ENCODE measurements at places on chromosomes 2 and 18. TPM values are rescaled to one million over a fixed set of nuclear protein-coding genes. Genes with fewer than 3 reads are reported as not detected.

- 0 out of 2 replicates have a peak, but pooled peaks cover 2% of the 10 kb centered on the region for H3K36me3 ChIP-seq
- no peak overlapping the region for H3K27ac ChIP-seq
- peaks cover 2% of the 10 kb centered on the region for H3K4me1 ChIP-seq
- H3K4me3 ChIP-seq: no peak overlapping the region
- H3K27me3 ChIP-seq: no peaks in the 10 kb centered on the region
These were observed 4.1 kb downstream of the RHBDD1 start for GRCh38 chr2:226839951-226840350.

- no peaks in the 10 kb centered on the region for H3K27me3 ChIP-seq
- peaks cover 7% of the 10 kb centered on the region for H3K4me1 ChIP-seq
- H3K27ac ChIP-seq: peak overlapping the region; percentile 94
- peak; percentile 28 for DNase-seq
- H3K36me3 ChIP-seq: peaks cover 9% of the 10 kb centered on the region
- H3K4me3 ChIP-seq: peak overlapping the region; percentile 85
These were observed 302 bp downstream of the TXNL4A start for GRCh38 chr18:79988071-79988450.

DNA sequence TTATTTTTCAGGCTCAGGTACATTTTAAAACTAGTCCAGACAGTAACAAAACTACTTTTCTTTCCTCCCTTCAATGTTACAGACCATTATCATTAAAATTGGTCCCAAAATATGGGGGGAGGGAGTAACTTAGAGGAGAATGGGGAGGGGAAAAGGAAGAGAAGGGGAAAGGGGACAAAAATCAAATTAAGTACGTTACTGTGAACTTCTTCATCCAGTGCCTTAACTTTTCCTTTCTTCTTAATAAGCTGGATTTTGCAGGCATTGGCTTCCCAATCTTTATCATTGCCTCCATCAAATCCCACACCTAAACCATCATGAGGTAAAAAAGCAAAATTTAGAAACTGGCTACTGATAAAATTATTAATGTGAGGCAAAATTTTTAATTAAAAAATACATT, 17.2 kb downstream of the GFPT1 start:
- no peaks in the 10 kb centered on the region for H3K27me3 ChIP-seq
- no peaks in the 10 kb centered on the region for H3K4me1 ChIP-seq
- peaks cover 53% of the 10 kb centered on the region for H3K36me3 ChIP-seq
- no peak for DNase-seq
- H3K27ac ChIP-seq: no peak overlapping the region

DNA sequence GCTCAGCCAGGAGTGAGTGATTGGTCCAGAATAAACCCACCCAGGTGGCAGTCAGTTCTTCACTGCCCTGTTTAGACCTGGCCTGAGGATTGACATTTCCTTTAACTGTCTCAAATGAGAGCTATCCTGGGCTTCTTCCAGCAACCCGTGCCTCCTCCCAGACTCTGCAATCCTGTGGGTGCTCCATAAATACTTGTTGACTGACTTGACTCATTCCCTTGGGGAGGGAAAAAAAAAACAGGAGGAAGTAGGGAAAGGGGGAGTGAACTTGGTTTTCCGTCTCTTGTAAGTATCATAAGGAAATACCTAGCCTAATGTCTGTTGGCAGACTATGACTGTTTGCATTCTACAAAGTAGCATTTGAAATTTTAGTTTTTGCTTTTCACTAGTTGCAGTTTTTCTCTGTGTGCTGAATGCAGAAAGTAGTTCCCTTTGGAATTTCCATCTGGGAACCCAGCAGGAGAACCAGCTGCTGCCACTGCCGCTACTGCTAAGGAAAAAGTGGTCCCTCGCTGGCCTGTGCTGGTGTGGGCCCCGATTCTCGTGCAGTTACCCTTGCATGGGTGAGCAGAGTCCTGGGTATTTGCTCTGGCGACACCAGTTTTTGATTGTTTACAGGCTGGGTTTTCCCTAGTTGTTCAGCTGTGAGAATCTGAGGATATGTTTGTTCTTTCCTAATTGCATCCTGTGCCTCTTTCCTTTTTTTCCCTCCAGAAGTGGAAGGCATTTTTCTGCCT, 78.8 kb downstream of the TGOLN2 start:
- no peaks in the 10 kb centered on the region for H3K27me3 ChIP-seq
- DNase-seq: peak; percentile 94
- peaks cover 16% of the 10 kb centered on the region for H3K4me1 ChIP-seq
- H3K4me3 ChIP-seq: no peak overlapping the region
- H3K36me3 ChIP-seq: no peaks in the 10 kb centered on the region
- peak overlapping the region; percentile 66 for H3K27ac ChIP-seq

DNA sequence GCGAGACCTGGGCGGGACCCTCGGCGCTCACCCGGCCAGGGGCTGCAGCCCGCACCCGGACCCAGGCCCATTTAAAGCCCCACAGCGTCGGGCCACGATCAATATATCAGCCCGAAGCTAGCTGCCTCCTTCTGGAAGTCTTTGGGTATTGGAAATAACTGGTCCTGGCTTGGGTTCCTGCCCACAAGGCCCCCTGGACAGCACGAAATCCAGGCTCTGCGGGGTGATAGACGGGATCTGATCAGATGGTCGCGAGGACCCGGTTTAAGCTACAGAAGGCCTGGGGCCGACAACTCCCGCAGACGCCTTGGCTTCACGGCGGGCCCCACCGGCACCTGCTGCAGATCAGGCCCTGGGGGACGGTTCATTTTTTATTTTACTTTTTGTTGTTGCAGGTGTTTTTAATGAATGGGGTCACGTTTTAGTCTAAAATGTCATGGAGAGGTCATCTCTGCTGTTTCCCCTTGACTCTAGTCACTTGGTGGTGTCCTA, 362 bp upstream of the PSTPIP2 start:
- H3K27me3 ChIP-seq: no peaks in the 10 kb centered on the region
- no peaks in the 10 kb centered on the region for H3K36me3 ChIP-seq
- no peak overlapping the region for H3K27ac ChIP-seq

GRCh38 chr18:42475157-42475556, 520.1 kb downstream of the PIK3C3 start:
- no peak overlapping the region for H3K27ac ChIP-seq
- no peaks in the 10 kb centered on the region for H3K27me3 ChIP-seq
- no peaks in the 10 kb centered on the region for H3K4me1 ChIP-seq
- DNase-seq: no peak
- H3K36me3 ChIP-seq: no peaks in the 10 kb centered on the region
- H3K4me3 ChIP-seq: no peak overlapping the region

Gene EVX2
- total RNA-seq: not detected

GRCh38 chr18:40159141-40160017, 1795.7 kb upstream of the PIK3C3 start:
- H3K27me3 ChIP-seq: no peaks in the 10 kb centered on the region
- H3K27ac ChIP-seq: no peak overlapping the region
- H3K4me1 ChIP-seq: no peaks in the 10 kb centered on the region
- no peaks in the 10 kb centered on the region for H3K36me3 ChIP-seq

Gene SLC9A4
- not detected for total RNA-seq

DNA sequence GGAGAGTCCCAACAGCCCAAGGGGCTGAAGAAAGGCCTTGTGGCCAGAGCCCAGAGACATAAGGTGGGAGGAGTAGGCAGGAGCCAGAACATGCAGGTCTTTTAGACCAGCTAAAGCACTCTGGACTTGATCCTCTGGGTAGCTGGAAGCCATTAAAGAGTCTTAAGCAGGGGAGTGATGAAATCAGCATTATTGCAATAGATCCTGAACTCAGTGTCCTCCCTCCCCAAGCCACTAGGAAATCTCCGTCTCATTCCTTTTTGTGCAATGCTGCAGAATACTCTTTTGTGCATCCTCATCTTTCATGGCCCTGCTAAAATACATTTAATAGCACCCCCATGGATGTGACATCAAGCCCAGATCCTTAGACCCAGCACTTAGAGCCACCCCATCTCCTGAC, 58.6 kb upstream of the ZCCHC2 start:
- no peaks in the 10 kb centered on the region for H3K27me3 ChIP-seq
- no peak overlapping the region for H3K27ac ChIP-seq

DNA sequence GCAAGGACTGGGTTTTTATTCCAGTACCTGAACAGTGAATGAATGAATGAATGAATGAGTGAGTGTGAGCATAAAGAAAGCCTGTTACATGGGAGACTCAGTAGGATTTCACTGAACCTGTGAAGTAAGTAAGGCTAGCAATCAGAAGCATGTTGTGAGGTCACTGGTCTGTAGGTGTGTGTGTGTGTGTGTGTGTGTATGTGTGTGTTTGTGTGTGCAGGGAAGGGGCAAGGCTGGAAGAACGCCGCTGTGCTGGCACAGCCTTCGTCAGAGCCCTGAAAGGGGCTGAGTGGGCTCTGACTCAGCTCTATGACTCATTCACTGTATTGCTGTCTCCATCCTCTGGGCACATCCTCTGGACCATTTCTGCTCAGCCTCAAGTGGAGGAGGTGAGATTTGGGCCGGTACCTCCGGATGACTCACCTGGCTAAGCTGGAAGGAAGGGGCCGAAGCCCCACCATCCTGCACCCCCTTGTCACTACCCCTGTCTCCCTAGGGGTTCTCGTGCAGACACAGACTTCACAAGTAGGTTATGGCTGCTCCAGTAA, 51.4 kb upstream of the MRPL33 start:
- peaks cover 14% of the 10 kb centered on the region for H3K4me1 ChIP-seq
- H3K4me3 ChIP-seq: no peak overlapping the region
- no peaks in the 10 kb centered on the region for H3K36me3 ChIP-seq
- no peaks in the 10 kb centered on the region for H3K27me3 ChIP-seq
- peak; percentile 98 for DNase-seq

- H3K4me1 ChIP-seq: no peaks in the 10 kb centered on the region
- H3K36me3 ChIP-seq: no peaks in the 10 kb centered on the region
- no peaks in the 10 kb centered on the region for H3K27me3 ChIP-seq
- no peak overlapping the region for H3K4me3 ChIP-seq
These were observed 113.8 kb upstream of the NRXN1 start for GRCh38 chr2:51145761-51146160.

Gene NTSR2
- not detected for total RNA-seq

- no peaks in the 10 kb centered on the region for H3K36me3 ChIP-seq
- H3K4me1 ChIP-seq: no peaks in the 10 kb centered on the region
- H3K27ac ChIP-seq: no peak overlapping the region
- no peaks in the 10 kb centered on the region for H3K27me3 ChIP-seq
These were observed 156.2 kb upstream of the NABP1 start for GRCh38 chr2:191521608-191522208.

DNA sequence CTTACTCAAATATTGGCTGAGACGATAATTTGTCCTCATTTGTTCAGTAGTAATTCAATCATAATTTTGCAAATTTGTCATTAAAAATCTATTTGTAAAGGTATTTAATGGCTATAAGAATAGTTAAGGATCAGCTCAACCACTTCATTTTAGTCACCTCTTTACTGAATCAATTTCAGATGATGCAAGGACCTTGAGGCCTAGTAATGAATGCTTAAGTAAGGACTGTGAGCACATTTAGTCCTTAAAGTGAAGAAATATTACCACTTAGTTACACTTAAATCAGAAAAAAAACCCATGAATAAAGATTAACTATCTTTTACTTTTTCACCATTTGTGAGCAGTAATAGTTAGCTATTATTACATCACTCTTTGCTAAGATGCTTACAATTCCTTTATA, 778.9 kb downstream of the CCDC85A start:
- H3K4me1 ChIP-seq: no peaks in the 10 kb centered on the region
- no peak overlapping the region for H3K4me3 ChIP-seq
- no peak for DNase-seq
- H3K27ac ChIP-seq: no peak overlapping the region
- no peaks in the 10 kb centered on the region for H3K36me3 ChIP-seq
- H3K27me3 ChIP-seq: no peaks in the 10 kb centered on the region

- no peak for DNase-seq
- H3K4me3 ChIP-seq: no peak overlapping the region
- H3K4me1 ChIP-seq: no peaks in the 10 kb centered on the region
- no peak overlapping the region for H3K27ac ChIP-seq
- H3K36me3 ChIP-seq: no peaks in the 10 kb centered on the region
These were observed 271.1 kb upstream of the VWC2L start for GRCh38 chr2:214139630-214140284.

GRCh38 chr18:68083131-68083530, 566.6 kb upstream of the DSEL start:
- no peaks in the 10 kb centered on the region for H3K27me3 ChIP-seq
- no peak overlapping the region for H3K27ac ChIP-seq
- no peaks in the 10 kb centered on the region for H3K36me3 ChIP-seq
- no peak overlapping the region for H3K4me3 ChIP-seq
- H3K4me1 ChIP-seq: no peaks in the 10 kb centered on the region
- peak; percentile 93 for DNase-seq

- peaks cover 5% of the 10 kb centered on the region for H3K4me1 ChIP-seq
- H3K27ac ChIP-seq: no peak overlapping the region
- H3K36me3 ChIP-seq: no peaks in the 10 kb centered on the region
- no peak overlapping the region for H3K4me3 ChIP-seq
- no peaks in the 10 kb centered on the region for H3K27me3 ChIP-seq
- no peak for DNase-seq
These were observed 48.3 kb downstream of the ZNF804A start for GRCh38 chr2:184646593-184646992.

- DNase-seq: no peak
- H3K4me1 ChIP-seq: peaks cover under 1% of the 10 kb centered on the region
These were observed 439.7 kb upstream of the TNP1 start for GRCh38 chr2:217299590-217299989.

DNA sequence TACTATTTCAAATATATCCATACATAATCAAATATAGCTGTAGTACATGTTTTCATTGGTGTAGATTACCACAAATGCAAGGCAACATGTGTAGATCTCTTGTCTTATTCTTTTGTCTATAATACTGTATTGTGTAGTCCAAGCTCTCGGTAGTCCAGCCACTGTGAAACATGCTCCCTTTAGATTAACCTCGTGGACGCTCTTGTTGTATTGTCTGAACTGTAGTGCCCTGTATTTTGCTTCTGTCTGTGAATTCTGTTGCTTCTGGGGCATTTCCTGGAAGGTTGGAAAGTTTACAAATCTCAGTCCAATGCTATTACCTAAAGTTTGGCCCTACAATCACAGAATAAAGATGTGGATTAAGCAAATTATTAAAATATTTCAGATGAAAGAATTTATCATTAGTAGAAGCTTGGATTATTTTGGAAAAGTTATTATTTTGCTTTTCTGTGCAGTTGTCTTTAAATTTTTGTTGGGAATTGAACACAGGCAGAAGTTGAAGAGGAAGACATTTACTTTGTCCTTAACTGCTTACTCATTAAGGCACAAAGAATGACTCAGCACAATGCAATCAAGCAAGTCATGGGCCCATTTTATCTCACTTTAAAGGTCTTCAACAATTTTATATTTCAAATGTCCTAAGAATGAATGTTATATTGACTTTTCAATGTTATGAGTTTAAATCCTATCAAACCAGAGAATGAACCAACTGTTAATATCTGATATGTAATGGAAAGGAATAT, 103.4 kb upstream of the CAVIN2 start:
- H3K36me3 ChIP-seq: no peaks in the 10 kb centered on the region
- no peaks in the 10 kb centered on the region for H3K27me3 ChIP-seq
- no peak overlapping the region for H3K4me3 ChIP-seq
- peak overlapping the region; percentile 58 for H3K27ac ChIP-seq
- 0 out of 2 replicates have a peak, but pooled peaks cover 1% of the 10 kb centered on the region for H3K4me1 ChIP-seq
